ENCODE measurements at places on chromosomes 1 and 21.
A peak's percentile ranks its signal among the peaks of the same experiment; 100 is the strongest.

DNA sequence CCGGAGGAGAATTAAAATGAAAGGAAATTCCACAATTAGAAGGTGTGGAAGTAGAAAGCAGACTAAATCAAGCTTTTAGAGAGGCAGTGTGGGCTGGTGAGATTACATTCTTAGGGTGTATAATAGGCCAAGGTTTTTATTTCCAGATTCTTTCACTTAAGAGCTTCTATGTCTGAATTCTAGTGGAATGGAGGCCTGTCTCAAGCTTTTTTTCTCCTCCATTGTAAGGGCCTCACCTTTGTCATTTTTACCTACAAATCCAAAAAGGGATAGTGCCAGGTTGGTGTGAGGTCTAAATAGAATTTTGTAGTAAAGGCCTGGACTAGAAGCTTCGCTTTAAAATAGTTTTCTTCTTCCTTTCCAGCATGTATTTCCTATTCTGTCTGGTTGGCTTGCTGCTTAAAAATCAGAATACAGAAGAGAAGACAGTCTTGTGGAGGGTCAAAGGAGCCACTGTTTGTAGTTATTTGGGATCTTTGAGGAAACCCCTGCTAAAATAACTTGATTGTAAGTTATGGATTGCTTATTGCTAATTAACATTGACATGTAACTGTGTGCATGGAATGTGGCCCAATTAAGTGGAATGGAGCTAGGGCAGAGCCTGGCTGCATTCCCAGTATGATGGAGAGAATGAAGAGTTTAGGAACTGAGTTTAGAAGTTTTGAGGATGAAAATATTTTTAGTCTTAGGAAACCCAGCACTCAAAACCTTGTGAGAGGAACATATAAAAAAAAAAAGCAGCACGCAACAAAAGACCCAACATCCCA lies 162.5 kb upstream of the B3GALT2 start:
- DNase-seq: no peak

GRCh38 chr1:154499446-154499845 lies 2.6 kb upstream of the TDRD10 start:
- DNase-seq: no peak

DNA sequence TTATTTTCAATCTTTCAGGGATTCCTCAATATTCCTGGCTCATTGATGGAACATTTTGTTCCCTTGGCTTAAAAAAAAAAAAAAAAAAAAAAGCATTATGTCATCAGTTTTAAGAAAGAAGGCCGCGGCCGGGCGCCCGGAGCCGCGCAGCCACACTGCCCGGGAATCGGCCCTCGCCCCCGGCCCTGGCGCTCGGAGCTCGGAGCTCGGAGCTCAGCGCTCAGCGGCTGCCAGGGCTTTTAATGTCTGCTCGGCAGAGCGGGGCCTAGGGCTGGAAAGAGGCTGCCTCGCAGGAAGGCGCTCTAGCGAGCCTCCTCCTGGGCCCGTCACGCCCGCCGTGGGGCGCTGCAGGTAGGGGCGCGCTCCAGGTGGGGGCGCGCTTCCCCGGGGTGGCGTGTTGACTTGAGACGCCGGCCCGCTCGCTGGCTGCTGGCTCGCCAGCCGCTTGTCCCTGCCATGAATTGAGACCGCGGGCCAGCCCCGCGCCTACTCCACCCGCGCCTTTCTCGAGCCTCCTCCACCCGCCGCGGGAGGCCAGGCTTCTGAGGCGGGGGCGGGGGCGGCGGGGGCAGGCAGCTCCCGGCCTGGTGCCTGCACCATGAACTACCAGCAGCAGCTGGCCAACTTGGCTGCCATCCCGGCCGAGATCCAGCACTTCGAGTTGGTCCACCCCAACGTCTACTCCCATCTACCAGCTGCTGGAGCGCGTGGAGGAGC lies 5.4 kb upstream of the TDRD5 start:
- DNase-seq: peak; percentile 61

- no peak for DNase-seq
Measured at GRCh38 chr1:26171084-26172072, at the start of gene ZNF593OS. ZNF593OS (minus strand) TSS chr1:26171832; CDS start chr1:26171661, 171 bp downstream.

DNA sequence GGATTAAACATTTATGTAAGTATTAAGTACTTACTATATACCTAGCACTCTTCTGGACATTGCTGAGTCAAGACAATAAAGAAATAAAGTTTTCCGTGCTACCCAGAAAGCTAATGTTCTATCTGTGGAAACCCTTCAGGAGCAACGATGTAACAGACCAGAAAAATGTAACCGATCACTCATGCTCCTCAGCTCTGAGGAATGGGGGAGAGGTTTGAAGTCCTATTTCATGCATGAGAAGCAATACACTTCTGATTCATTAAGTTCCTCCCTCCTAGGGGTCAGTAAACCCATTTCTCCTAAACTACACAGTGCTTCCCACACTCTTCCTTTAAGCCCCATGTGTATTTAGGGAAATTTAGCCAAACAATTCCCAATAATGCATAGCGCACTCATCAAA lies 25.6 kb upstream of the KAZN start:
- no peak for DNase-seq

- no peak for DNase-seq
Measured at GRCh38 chr1:110675060-110675791, 486 bp upstream of the KCNA3 start.

DNA sequence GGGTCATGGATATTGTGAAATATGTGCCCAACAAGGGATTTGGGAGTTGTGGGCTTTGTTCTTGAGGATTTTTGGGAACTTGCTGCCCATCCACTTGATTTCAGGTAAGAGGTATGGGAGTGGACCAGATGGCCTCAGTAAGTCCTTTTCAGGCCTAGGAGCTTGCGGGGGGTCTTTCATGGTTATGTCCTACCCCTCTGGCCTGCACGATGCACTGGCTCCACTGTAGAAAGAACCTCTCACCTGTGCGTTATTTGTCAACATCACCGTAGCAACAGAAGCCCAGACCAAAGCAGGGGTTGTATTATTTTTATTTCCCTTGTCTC lies 8.6 kb downstream of the RIIAD1 start:
- DNase-seq: no peak

- no peak for DNase-seq
Measured at GRCh38 chr1:206960676-206961386, 9.4 kb downstream of the FCAMR start.

DNA sequence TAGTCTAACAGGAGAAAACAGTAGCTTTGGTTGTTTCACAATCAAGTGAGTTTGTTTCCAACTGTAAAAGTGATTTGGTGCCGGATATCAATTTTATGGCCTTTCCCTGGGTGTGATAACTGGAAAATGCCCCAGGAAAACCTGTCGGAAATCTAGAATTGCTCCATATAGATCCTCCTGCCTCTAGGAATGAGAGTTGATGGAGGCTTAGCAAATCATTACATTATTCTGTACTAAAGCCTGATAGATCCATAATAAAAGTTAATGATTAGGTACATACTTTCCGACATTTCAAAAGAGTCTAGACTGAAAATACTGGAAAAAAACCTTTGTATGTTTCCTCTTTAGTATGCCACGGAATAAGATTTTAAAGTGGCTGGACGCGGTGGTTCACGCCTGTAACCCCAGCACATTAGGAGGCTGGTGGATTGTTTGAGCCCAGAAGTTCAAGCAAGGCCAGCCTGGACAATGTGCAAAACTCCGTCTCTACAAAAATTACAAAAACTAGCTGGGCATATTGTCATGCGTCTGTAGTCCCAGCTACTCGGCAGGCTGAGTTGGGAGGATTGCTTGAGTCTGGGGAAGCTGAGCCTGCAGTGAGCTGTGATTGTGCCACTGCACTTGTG lies 70.0 kb upstream of the SLC45A1 start:
- no peak for DNase-seq

GRCh38 chr1:75426688-75427087 lies 184.2 kb downstream of the SLC44A5 start:
- DNase-seq: no peak

GRCh38 chr21:14762734-14763694 lies 216.9 kb upstream of the SAMSN1 start:
- no peak for DNase-seq

GRCh38 chr1:77057994-77058585 lies 161.1 kb downstream of the PIGK start:
- DNase-seq: no peak

GRCh38 chr1:179828554-179829110 lies 49.0 kb downstream of the TOR1AIP2 start:
- DNase-seq: no peak

DNA sequence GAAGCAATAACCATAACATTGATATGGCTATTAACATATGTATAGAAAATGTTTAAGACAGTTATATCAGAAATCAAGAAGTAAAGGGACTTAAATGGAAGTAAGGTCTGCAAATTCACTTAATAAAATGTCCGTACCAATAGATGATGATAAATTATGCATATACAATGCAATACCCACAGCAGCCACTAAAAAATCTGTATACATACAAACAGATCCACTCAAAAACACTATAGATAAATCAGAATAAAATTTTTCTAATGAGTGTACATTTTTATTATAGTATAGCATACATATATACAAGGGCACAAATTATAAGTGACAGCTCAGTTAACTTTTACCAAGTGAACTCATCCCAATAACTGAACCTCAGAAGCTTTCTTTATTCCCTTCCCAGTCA lies 6.0 kb downstream of the LORICRIN start:
- DNase-seq: no peak

- peak; percentile 37 for DNase-seq
Measured at GRCh38 chr1:169809370-169810095, 14.8 kb upstream of the METTL18 start.

- peak; percentile 79 for DNase-seq
Measured at GRCh38 chr1:158117854-158118704, 62.6 kb upstream of the CD1D start.

DNA sequence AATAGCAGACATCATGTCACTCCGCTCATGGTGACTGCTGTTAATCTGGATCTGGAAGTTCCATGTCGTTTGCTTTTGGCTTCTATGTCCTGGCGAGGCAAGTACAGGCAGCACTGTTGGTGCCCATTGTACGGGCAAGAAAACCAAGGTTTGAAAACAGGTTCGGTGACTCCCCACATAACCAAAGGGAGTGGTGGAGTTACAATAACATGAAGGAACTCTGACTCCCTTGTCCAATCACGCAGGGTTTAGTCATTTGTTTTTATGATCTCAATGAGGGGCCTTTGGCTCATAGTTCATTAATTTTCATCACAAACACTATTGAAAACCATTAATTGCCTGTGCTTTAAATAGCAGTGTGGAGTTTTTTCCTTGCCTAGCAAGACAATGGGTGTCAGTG lies 82.9 kb upstream of the SSX2IP start:
- DNase-seq: no peak

DNA sequence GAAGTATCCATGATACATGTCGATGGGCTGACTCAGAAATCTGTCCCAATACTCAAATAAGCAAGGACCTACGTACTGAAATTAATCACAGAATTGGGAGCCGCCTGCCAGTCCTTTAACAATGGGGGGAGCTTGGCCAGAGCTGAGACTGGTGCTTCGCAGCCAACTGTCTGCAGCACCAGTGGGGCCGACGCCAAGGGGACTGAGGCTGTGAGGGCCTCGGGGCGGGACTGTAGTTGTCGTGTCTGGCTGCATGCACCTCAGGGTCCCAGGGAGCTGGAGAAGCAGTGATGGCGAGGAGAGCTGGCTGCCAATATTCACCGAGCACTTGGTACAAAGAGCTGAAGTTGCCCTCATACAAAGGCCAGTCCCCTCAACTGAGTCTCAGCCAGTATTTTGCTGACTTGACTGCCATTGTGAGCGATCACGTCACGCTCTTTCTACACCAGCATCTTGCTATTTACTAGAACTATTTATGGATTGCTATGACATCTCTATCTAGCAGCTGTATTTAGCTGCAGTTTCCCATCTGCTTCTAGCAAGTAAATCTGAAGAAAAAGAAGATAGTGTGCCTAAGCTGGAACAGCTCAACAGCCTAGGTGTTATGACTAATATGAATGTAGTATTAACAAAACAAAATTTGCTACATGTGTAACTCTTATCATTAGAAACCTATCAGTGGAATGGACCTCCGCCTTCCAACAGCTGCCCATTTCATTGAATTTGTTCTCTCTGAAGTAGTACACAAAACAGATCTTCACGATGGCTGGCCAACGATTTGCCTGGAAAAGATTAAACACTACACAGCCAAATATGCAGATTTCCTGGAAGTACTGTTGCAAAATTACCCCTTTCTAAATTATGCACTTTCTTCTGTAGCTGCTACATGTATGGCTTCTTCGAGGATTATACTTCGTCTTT lies 29.1 kb downstream of the EVI5 start:
- no peak for DNase-seq

DNA sequence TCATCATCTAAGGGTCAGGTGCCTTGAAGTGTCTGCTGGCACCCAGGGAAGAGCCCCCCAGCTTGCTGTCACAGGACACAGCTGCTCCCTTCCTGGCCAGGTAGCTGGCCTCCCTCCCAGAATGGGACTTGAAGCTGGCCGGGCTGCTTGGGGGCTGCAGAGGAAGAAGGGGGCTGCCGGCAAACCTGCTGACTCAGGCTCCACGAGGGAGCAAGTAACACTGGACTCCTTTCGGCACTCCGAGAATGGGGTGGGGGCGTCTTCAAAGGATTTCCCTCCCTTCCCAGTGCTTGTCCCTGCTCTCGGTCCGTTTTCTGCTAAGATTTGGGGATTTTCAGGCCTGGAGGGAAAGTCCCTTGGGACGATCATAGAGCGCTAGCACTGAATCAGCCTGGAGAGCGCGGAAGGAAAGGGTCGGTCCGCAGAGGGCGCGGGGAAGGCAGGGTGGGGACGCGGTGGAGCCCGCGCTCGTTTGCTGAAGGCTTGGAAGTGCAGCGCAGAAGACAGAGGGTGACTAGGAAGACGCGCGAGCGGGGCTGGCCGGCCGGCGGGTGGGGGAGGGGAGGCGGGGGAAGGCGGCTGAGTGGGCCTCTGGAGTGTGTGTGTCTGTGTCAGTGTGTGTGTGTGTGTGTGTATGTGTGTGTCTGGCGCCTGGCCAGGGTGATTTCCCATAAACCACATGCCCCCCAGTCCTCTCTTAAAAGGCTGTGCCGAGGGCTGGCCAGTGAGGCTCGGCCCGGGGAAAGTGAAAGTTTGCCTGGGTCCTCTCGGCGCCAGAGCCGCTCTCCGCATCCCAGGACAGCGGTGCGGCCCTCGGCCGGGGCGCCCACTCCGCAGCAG lies at the start of gene CSF1:
Gene CSF1, plus strand, starts transcription at position 727 of the 840 bp plus-strand sequence. CDS start 175 bp downstream, outside the sequence.
- no peak for DNase-seq

DNA sequence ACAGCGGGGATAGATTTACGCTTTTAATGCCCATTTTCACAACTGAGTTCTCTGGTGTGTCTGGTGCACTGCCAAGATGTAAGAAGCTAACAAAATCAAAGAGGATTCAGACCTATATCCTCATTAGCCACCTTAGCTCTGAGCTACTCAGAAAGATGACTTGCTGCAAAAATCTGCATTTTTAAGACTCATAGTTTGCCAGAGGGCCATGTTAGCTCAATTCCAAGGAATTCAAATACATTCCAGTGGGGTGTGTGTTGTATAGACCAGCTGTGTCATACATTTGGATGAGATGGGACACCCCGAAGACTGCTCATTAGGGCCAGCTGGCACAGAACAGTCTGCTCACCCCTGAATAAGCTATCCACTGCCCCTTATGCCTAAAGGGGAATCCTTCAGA lies 8.9 kb downstream of the DENND2D start:
- DNase-seq: no peak

GRCh38 chr1:88341447-88341846 lies 342.6 kb upstream of the PKN2 start:
- DNase-seq: no peak

DNA sequence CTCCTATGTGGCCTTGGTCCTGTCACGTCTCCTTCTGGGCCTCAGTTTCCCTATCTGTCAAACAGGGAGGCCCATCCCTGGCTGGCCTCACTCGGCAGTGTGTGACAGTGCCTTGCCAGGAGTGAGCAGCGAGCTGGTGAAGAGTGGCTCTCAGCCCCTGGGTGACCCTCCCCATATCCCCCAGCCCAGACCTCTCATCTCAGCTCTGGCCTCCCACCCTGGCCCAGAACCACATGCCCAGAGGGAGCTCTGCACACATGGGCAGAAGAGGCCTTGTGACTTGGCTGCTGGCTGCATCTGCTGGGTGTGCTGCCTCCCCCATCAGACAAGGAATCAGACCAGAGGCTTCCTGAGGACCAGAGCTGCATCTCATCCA lies 19.5 kb upstream of the PADI1 start:
- no peak for DNase-seq

Measured in NCI-H1694 (cell line).